ENCODE measurements at places on chromosomes 16 and 17. TPM values are rescaled to one million over a fixed set of nuclear protein-coding genes. Genes with fewer than 3 reads are reported as not detected.

DNA sequence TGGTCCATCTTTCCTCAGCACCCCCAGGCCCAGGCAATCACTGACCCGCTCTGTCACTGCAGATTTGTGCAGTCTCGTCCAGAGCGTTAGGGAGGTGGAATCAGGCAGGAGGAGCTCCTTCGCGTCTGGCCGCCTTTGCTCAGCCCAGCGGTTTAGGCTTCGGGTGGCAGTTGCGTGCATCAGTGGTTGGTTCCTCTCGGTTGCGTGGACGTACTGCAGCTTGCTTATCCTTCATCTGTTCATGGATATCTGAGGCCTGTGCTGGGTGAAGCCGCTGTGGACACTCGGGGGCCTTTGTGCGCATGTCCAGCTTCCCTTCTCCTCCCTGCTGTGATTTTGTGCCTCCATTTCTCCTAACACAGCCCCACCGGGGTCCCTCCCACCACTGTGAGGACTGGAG is 4.7 kb upstream of the P2RX1 start:
- no peak for DNase-seq

The BICDL2 gene
- total RNA-seq = 57.9 TPM

GRCh38 chr17:1159431-1160180 is 20.2 kb downstream of the ABR start:
- DNase-seq = no peak

DNA sequence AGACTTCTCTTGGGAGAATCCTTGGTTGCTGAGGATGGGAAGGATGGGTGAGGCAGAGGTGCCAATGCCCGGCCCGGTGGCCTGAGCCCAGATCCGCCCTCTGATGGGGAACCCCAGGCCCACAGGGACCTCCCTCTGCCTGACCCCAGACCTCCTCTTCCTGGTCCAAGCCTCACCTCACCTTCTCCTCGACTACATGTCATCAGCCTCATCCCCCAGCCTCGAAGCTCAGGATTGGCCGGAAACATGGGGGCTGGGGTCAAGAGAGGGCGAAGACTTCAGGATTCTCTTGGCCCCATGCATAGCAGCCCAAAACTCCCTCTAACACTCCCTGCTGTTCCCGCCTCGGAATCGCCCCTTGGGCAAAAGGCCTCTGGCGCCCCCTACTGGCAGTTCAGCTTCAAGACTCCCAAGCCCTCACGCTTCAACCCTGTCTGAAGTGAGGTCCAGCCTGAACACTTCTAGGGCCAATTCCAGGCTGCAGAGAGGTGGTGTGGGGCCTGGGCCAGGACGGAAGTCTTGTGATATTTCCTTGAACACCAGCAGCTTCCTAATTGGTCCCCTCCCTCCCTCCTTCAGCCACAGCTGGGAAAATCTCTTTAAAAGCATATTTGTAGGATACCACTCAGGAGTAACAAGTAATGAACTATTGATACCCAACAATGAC is 47.2 kb downstream of the ARHGAP27 start:
- DNase-seq = peak; percentile 65

DNA sequence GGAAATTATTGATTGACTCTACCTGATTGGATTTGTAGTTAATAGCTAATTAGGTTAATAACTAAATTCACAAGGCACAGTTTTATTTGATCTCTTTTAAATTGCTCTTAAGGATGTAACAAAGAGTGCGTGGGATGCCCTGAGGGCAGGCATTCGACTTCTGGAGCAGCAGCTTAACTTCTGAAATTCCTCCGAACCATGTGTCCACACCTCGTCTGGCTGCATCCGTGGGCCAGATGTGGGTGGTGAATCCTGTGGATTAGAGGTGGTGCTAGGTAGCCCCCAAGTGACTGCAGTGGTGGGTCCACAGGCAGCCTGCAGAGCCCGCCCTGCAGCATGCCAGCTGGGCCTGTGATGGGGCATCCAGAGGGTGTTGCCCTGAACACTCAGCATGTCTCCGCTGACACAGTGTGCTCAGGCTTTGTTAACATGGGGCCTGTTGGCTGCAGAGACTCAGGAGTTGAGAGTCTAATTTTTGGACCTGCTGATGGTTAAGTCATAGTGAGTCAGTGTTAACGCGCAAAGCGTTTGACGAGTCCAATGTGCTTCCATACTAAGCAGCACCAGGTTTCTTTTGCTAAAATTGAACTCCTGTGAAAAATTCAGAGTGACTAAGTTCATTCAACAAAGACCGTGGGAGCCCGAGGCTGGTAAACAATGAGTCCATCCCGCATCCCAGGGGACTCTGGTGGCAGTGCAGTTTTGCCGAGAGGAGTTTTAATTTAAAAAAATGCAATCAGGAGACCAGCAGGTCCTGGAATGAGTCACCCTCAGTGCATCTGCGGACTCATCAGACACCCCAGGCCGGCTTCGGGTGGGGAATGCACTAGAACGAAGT is 3.8 kb upstream of the NPB start:
- DNase-seq = peak; percentile 78

DNA sequence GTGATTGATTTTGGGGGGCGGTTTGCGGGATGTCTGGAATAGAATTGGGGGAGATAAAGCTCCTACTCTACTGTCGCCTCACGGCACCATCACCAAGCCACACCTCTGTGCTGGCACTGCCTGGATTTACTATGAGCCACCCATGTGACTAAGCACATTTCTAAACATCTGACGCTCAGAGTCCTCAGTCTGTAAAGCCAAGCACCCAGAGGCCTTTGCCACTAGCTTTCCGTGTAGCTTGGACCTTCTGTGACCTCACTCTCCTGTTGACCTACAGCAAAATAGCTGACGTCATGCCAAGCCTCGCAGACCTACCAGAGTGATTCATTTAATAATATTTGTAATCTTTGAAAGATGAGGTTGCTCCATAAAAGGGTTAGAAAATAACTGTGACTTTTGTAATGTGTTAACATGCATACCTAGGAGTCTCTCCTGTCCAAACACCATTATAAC is 38.5 kb upstream of the MYOCD start:
- DNase-seq = no peak

Measured in PC-9 (cell line).